ENCODE measurements at places on chromosomes 1 and 21.
A peak's percentile ranks its signal among the peaks of the same experiment; 100 is the strongest.

- DNase-seq: peak; percentile 35
These were observed 32.7 kb downstream of the SUSD4 start for GRCh38 chr1:223331301-223331700.

DNA sequence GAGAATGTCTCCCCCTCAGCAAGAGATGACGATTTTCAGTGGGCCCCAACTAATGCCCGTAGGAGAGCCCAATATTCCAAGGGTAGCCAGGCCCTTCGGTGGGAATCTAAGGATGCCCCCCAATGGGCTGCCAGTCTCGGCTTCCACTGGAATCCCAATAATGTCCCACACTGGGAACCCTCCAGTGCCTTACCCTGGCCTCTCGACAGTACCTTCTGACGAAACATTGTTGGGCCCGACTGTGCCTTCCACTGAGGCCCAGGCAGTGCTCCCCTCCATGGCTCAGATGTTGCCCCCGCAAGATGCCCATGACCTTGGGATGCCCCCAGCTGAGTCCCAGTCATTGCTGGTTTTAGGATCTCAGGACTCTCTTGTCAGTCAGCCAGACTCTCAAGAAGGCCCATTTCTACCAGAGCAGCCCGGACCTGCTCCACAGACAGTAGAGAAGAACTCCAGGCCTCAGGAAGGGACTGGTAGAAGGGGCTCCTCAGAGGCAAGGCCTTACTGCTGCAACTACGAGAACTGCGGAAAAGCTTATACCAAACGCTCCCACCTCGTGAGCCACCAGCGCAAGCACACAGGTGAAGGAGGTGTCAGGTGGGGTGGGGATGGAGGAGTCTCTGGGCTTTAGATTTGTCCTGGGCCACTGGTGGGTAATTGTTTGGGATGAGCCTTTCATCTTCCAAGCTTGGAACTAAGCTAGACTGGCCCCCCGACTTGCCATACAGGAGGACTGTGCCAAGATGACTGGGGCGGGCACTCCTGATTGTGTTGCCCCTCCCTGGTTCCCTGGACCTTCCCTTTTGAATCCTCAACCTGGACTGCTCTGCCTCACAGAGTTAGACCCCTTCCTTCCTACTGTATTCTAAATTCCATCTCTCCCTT, 11.2 kb downstream of the KLF17 start:
- no peak for DNase-seq

GRCh38 chr1:184113251-184113650, 61.7 kb downstream of the TSEN15 start:
- peak; percentile 50 for DNase-seq

DNA sequence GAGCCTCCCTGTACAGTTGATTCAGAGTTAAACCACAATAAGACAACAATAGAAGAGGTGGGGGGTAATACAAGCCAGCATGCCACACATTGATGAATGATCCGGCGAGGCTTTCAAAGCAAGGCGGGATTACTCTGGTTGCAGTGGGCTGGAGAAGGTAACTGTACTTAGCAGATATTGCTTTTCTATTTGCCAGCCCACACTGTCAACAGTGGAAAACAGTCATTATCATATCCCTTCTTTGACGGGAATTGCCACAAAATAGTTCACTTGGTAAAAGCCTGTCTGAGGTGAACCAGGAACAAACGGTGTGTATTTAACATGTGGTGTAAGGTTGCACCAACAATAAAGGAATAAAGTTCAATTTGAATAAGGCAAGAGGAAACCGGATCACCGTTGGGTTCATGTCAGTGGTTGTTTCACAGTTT, 5.8 kb upstream of the KCNJ15 start:
- no peak for DNase-seq

DNA sequence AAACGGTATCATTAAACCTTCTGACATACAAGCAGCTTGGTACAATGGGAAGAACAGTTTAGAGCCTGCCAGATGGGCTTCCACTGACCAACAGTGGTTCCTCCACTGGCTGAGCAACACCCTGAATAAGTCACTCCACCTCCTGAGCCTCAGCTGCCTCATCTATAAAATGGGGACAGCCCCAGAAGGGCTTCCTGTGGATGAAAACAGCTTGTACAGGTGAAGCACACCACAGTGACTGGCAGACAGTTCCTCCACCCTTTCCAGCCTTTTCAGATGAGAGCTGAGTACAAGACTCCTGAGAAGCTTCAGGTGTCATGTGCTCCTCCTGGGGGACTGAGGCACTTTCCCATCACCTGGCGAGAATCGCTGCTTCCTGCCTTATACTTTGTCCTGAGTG, 2.1 kb downstream of the CAPZB start:
- no peak for DNase-seq

DNA sequence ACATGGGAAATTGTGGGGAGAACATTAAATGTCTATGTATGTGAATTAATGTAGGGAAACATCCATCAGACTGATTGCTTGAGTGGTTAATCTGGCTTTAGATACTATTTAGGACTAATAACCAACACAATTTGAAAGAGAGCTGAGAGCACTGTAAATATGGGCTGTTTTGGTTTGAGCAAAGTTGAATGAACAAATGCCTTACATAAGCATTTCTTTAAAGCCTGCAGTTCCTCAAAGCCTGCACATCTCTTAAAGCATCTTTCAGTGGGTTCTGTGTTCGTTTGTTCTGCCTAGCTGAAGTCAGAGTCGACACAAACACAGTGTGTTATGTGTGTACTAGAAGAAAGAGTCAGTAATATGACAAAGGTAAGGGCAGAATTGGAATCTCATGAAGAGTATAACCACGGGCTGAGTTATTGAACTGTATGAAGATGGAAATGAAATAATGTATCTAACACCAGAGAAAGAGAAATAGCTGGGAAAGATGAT, 350.0 kb downstream of the SIPA1L2 start:
- no peak for DNase-seq

- no peak for DNase-seq
These were observed 22.2 kb upstream of the TMEM52 start for GRCh38 chr1:1941211-1941841.

GRCh38 chr1:56284928-56285327, 294.4 kb downstream of the PLPP3 start:
- DNase-seq: peak; percentile 40

- DNase-seq: no peak
These were observed 151.3 kb upstream of the PTGFR start for GRCh38 chr1:78339490-78339889.

DNA sequence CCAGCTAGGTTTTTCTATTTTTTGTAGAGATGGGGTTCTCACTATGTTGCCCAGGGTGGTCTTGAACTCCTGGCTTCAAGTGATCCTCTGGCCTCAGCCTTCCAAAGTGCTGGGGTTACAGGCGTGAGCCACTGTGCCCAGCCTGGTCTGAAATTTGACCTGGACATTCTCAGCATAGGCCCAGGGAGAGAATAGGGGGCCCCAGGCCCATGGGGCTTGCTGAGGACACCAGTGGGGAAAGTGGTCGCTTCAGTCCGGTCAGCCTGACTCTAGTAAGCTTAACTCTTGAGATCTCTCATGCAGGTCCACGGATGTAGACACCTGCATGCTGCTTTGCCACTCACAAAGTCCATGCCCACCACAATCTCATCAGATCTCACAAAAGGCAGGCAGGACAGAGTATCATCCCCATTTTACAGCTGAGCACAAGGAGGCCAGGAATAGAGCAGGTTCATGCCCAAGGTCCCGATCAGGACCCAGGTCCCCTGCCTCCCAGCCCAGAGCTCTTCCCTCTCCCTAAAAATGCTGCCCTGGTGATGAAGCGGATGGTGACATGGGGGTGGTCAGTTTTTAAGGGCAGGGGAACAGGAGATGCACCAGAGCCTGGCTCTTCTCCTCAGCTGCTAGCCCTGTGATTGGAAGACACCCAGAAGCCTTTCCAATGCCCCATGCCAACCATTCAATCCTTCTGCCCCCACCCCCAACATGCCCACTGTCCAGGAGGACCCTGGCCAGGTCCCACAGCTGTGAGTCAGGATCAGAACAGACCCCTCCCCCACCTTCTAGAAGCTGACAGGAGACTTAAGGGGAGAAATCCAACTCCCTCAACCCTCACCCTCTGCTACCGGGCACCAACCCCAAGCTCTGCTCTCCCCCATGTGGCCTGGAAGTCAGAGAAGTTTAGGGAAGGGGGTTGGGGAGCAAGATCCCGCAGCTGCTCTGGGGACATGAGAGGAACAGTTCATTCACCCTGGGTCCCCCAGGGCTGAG, 1.8 kb downstream of the FHL3 start:
- DNase-seq: peak; percentile 84

DNA sequence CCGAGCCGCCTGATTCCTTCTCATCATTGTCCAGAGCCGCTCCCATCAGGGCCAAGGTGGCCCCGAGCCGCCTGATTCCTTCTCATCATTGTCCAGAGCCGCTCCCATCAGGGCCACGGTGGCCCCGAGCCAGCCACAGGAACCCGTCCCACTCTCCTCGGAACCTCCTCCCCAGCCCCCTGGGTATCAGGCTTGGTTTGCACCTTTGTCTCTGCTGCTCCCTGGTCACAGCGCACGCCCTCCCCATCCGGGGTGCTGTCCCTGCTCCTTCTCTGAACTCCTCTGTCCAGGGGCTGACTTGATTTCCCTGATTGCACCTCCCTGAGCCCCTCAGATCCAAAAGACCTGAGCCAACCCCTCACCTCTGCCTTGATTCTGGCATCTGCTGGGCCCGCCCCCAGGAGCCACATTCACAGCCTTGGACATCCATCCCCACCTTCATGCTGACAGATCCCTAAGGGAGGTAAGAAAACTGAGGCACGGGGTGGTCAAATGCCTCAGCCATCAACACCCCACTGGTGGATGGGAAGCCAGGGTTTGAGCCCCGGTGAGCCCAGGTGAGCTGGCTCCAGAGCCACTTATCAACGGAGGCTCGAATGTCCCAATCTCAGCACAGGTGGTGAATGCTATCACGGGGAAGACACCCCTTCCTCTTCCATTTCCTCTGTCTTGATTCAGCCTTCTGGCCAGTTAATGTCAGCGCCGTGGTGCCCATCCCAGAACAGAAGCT, 25.6 kb upstream of the COL18A1 start:
- DNase-seq: no peak

DNA sequence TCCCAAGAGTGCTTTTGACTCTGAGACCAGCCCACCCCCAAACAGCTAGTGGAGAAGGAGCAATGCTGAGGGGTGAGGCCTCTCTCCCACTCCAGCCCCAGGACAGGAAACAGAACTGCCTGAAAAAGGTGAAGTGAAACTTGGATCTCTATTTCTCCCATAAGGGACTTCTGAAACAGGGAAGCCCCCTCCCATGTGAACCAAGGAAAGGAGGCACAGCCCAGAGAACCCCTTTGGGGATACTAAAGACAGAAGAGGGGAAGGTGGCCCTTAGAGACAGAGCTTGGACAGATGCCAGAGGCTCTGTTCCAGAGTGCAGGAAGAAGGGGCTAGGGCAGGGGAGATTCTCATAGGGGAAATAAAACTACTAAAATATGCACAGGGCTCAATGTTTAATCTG, 2.9 kb downstream of the TNFAIP8L2 start:
- DNase-seq: no peak

DNA sequence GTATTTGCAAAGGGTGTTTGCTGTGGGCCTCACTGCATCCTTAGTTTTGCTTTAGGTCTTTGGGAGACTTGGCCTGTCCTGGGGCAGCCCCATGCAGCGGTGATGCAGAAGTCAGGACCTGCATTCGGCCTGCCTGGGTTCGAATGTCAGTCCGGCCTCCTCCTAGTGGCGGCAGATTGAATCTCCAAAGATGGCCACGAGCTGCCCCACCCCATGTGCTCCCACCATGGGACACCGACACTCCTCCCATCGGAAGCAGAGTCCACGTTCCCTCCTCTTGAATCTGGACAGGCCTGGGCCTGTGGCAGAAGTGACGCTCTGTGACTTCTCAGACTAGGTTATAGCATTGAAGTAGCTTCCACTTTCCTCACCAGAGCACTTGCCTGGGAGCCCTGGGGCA, 16.3 kb upstream of the NPPB start:
- DNase-seq: no peak

- no peak for DNase-seq
These were observed 60.1 kb downstream of the COL18A1 start for GRCh38 chr21:45465105-45465504.

- peak; percentile 27 for DNase-seq
These were observed 31.0 kb downstream of the NCAM2 start for GRCh38 chr21:21029164-21029563.

DNA sequence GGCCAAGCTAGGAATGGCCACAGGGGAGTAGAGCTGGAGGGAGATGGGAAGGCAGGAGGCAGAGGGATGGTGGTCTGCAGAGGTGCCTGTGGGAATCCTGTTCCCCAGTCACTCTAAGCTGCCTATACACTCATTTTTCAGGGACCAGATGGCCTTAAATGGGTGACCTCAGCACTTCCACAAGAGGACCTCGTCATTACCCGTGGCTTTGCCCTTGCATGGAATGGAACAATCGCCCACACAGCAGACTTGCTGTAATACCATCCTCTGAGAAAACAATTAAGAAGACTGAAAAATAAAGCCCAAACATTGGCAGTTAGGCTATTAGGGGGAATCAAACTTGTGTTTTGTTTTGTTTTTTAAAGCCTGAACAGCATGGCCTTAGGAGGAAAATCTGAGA, 12.9 kb upstream of the TNN start:
- DNase-seq: no peak
